ENCODE measurements at places on chromosomes 13 and 19. TPM values are rescaled to one million over a fixed set of nuclear protein-coding genes. Genes with fewer than 3 reads are reported as not detected.

The ADAMTSL5 gene
- total RNA-seq: 4.8 TPM

The TRAPPC6A gene
- 18.4 TPM for total RNA-seq

The OSCAR gene
- 0.09 TPM for total RNA-seq

The TMEM255B gene
- total RNA-seq: 1.9 TPM

The EBI3 gene
- total RNA-seq: 0.53 TPM

The NOVA2 gene
- total RNA-seq: 0.98 TPM

The ZNF224 gene
- 18.8 TPM for total RNA-seq

The LGI4 gene
- total RNA-seq: 8.6 TPM

The MCF2L gene
- total RNA-seq: 19.2 TPM

The SLITRK6 gene
- 6.7 TPM for total RNA-seq

The ZNF229 gene
- 6.4 TPM for total RNA-seq

The CD22 gene
- 3.3 TPM for total RNA-seq

The ACER1 gene
- total RNA-seq: not detected

The CD209 gene
- total RNA-seq: 3.8 TPM

The IZUMO1 gene
- 0.04 TPM for total RNA-seq

The LILRA1 gene
- total RNA-seq: 0.31 TPM

The SYNE4 gene
- 0.18 TPM for total RNA-seq

The S1PR5 gene
- total RNA-seq: 0.75 TPM

The ZBTB45 gene
- total RNA-seq: 3.0 TPM

The KLK4 gene
- total RNA-seq: not detected

The ZNF738 gene
- total RNA-seq: 19.9 TPM

The AMER2 gene
- total RNA-seq: 0.04 TPM

The CEACAM6 gene
- 0.04 TPM for total RNA-seq

The CRX gene
- total RNA-seq: not detected

The TMEM59L gene
- 3.9 TPM for total RNA-seq

The SKA3 gene
- 7.0 TPM for total RNA-seq

The ZNF492 gene
- total RNA-seq: 1.4 TPM

The ZNF878 gene
- total RNA-seq: 0.31 TPM

The CEACAM20 gene
- not detected for total RNA-seq

The CELF5 gene
- 0.09 TPM for total RNA-seq

The LILRB2 gene
- total RNA-seq: 0.53 TPM

The EPSTI1 gene
- 2.7 TPM for total RNA-seq

The KCNN4 gene
- total RNA-seq: 0.40 TPM
